Fibroblast of villous mesenchyme (primary cell): ENCODE measurements at places on chromosomes 5 and 9.
A peak's percentile ranks its signal among the peaks of the same experiment; 100 is the strongest.

DNA sequence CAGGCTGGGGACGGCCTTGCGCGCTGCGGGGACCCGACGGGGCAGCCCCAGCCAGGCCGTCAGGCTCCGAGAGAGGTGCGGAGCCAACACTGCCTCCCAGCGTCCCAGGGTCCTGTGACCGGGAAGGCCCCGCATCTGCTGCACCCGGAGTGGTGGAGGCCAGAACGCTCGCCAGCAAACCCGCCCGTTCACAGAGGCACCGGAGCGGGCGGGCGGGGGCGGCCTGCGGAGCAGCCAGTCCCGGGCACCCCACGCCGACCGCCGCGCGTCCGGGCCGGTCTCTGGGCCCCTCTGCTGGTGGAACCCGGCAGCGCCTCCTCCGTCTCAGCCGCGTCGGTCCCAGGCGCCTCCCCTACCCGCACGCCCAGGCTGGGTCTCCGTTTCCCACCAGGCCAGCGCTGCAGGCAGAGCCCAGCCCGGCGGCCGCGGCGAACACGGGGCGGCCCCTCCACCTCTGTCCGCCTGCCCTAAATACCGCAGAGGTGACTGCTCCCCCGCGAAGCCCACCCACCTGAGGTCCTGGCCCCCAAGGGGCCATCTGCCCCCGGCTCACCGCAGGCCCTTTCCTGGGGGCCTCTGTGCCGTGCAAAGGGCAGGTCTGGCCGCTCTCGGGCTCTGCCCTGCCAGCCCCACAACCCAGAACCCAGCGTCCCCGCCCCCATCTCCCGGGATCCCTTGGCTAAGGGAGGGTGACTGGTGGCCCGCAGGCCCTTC lies 15.9 kb downstream of the EXD3 start:
- DNase-seq = peak; percentile 59

GRCh38 chr9:20217596-20217995 lies 404.7 kb downstream of the MLLT3 start:
- no peak for DNase-seq

GRCh38 chr5:106766916-106767315 lies 903.8 kb downstream of the EFNA5 start:
- no peak for DNase-seq

- DNase-seq = no peak
Observed at GRCh38 chr5:143208781-143209510, 194.5 kb downstream of the NR3C1 start.
